ENCODE measurements at places on chromosomes 3 and 15.

DNA sequence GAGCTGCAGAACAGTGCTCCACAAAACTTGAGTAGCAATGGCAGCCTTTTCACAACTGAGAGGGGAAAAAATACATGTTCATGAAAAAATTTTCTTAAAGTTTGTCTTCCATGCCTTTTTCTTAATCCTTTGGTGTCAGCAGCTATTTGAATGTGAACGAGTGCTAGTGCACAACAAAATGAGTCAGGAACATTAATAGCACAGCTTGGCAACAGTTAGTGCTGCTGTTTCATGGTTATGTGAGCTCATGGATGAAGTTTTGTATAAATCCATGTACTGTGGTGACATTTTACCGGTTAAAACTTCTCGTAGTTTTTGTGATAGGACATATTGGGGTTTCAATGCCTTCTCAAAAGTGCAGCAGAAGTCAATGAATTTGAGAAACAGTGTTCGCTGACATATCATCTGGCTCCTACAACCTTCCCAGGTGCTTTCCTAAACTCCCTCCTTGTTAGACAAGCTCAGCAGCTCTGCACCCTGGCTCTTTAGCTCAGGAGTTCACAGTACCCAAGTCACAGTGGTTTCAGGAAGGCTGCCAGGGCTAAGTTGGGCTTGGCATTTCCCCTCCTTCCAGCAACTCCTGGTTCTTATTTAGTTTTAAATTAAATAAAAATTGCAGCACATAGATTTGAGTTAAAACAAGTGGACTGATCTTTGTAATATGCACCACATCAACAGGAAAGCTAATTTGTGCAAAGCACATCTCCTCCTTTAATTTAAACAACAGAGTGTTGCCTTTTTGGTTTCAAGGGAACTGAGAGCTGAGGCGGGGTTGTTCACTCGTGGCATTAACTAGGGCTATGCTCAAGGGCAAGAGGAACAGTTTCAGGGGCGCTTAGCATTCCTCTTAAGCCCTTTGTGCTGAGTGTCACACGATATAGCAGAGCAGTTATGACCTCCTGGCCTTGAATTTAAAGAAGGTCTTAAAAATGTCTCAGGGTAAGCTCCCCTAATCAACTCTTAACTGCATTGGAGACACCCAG lies 362.8 kb downstream of the CHST2 start:
- no peak for DNase-seq

DNA sequence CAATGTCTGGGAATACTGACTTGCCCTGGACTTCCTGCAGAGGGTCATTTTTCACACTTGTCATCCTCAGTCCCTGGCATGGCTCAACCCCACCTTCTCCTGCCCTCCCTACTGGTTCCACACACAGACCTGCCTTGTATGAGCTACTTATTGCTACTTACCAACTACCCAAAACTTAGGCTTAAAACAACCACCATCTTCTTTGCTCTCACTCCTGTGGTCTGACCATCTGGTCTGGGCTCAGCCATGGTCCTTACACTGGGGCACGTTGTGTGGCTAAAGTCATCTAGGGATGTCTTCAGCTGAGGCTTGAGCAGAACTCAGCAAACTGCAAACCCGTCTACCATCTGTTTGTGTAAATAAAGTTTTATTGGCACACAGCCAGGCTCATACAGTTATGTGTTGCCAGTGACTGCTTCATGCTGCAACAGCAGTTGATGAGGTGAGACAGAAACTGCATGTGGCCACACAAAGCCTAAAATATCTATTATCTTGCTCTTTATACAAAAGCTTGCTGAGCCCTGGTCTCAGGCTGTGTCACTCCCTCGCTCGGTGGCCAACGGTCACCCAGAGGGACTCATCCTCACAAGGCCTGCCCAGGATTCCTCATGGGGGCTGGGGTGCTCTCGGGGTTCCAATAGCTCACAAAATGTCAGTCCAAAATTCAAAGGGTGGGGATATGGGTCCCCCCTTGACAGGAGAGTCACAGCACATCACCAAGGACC lies 43.5 kb downstream of the KLF15 start:
- DNase-seq = no peak

GRCh38 chr3:129626744-129627349 lies 20.4 kb upstream of the PLXND1 start:
- DNase-seq = peak; percentile 89

GRCh38 chr3:196354132-196354531 lies 15.9 kb upstream of the TM4SF19 start:
- DNase-seq = no peak

DNA sequence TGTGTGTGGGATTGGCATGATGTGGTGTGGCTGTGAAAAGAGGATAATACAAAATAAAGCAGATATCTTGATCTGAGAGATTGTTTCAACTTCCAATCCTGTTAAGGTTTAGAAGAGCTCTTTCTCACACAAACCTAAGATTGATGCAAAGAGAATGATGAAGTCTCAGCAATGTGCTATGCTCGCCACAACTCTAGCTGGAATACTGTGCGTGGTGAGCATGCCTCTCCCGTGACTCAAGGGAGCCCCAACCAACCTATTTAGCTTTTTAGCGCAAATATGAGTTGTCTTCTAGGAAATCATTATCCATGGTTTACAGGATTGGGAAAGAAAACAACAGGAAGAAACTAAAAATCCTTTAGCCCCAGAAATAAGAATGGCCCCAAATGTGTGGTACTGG lies 28.5 kb downstream of the BTLA start:
- no peak for DNase-seq

- DNase-seq = no peak
These were observed 116.7 kb downstream of the XXYLT1 start for GRCh38 chr3:195154111-195154791.

All from DMS 273 treated with DMSO at 0.1 percent for 48 hours (cell line).